ENCODE measurements at places on chromosomes 4 and X.

- H3K27me3 ChIP-seq = no peaks in the 10 kb centered on the region
- H3K4me1 ChIP-seq = no peaks in the 10 kb centered on the region
- no peaks in the 10 kb centered on the region for H3K36me3 ChIP-seq
- H3K4me3 ChIP-seq = no peak overlapping the region
- no peak for DNase-seq
Measured at GRCh38 chrX:111568354-111568753, 56.9 kb downstream of the SERTM2 start.

DNA sequence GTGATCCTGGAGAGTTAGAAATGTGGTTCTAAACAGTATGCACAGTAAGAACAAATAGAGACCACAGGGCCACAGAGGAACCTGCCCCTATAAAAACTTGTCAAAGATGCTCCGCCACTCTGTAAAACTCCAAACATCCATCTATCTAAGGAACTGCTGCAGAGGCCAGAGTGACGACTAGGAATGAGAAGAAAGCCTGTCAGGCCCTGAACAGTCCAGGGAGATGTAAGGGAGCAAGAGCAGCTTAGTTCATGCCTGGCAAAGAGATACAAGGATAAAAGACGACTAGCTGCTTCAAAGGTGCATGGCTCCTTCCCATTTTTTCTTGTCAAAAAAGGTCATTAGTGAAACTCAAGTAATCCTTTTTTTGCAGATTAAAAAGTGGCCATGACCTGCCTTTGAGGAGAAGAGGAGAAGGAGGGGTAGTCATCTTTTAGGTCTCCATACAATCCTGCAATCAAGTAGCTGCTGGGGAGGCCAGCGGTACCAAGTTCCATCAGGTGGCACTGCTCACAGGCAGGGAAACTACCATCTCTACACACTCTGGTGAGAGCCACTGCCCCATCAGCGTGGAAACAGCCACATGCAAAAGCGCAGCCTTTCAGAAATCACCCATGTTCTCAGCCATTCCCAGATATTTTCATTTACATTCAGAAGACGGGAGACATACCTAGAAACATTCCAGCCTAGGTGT lies 162.1 kb downstream of the TSPAN5 start:
- no peak overlapping the region for H3K4me3 ChIP-seq
- H3K4me1 ChIP-seq = no peaks in the 10 kb centered on the region
- H3K27me3 ChIP-seq = no peaks in the 10 kb centered on the region

- no peak overlapping the region for H3K27ac ChIP-seq
- no peak overlapping the region for H3K4me3 ChIP-seq
- DNase-seq = no peak
- no peaks in the 10 kb centered on the region for H3K36me3 ChIP-seq
Measured at GRCh38 chr4:104896660-104897645, 249.7 kb upstream of the TET2 start.

GRCh38 chrX:74614093-74614909 lies at the start of gene RLIM:
RLIM (minus strand) TSS chrX:74614624; CDS start chrX:74595977, 18,647 bp downstream.
- peak; percentile 95 for DNase-seq
- H3K4me1 ChIP-seq = no peaks in the 10 kb centered on the region
- peak within 1 kb of the TSS; percentile 67 for H3K4me3 ChIP-seq

GRCh38 chrX:10986616-10987015 lies 124.5 kb upstream of the HCCS start:
- no peaks in the 10 kb centered on the region for H3K27me3 ChIP-seq
- no peaks in the 10 kb centered on the region for H3K4me1 ChIP-seq
- no peak overlapping the region for H3K27ac ChIP-seq
- H3K4me3 ChIP-seq = no peak overlapping the region
- DNase-seq = no peak

DNA sequence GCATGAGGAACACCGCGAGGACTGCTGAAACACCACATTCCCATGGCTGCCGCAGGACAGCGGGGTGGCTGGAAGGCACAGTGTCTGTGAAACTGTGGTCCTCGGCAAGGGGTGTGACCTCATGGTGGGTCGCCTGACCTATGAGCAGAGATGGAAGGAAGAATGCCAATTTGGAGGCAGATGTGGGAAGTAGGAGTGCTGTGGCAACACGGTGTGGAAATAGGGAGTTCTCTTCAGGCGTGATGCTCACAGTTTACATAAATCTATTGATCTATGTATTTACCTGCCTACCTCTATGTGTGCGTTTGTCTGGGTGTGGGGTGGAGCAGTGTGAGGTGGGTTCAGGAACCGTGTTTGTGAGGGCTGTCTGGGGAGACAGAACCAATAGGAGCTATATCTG lies 62.3 kb upstream of the LSM6 start:
- no peaks in the 10 kb centered on the region for H3K4me1 ChIP-seq
- no peak overlapping the region for H3K4me3 ChIP-seq
- no peak for DNase-seq

DNA sequence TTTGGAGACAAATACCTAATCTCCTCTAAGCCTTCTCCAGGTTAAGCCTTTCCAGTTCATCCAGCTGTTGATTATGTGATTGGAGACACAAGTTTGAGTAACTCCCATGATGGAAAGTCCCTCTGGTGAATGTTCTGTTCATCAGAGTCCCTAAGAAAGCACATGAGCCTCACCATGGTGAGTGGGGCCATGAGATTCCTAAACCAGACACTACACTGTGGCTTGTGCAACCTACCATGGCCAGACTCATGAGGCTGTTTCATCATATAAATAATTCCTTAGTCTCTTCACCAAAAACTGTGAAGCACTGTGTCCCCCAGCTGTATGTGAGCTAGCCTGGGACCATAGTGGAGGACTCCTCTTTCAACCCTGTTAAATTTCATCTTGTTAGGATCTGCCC lies 14.4 kb downstream of the PKD2 start:
- H3K27me3 ChIP-seq = no peaks in the 10 kb centered on the region
- H3K4me3 ChIP-seq = no peak overlapping the region
- peaks cover 13% of the 10 kb centered on the region for H3K36me3 ChIP-seq
- DNase-seq = no peak

DNA sequence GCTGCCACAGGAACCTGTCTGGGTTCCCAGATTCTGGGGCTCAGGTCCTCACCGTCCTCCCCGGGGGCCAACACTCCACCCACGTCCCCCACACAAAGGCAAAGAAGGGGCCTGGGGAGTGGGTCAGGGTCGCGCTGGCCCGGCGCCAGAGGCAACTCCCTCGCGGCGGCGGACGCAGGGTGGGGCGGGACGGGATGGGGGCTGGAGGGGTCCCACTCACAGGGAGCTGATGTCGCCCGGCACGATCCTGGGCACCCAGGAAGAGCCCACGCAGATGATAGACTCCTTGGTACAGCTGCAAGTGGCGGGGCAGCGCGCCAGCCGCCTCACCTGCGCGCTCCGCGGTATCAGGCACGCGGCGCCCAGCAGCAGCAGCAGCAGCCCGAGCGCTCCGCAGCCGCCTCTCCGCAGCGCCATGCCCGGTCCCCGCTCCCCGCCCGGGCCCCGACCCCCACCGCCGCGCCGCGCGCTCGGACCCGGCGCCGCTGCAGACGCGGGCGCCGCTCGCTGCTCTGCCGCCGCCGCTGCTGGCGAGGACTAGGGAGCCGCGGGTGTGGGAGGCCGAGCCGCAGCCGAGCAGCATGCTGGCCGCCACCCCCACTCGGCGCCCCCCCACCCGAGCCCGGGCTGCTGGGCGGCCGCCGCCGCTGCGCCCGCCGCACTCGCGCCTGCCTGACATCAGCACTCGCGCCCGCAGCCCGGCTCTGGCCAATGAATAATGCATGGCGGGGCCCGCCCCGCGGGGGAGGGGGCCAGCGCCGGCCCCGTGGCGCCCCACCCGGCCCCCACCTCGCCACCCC lies at the start of gene LGI2:
LGI2 (minus strand) TSS at position 670 of the 800 bp plus-strand sequence; CDS start at position 417, 253 bp downstream.
- no peak within 1 kb of the TSS for H3K27ac ChIP-seq
- peak; percentile 70 for DNase-seq
- no peaks in the 10 kb centered on the region for H3K36me3 ChIP-seq
- H3K4me3 ChIP-seq = peak within 1 kb of the TSS; percentile 43
- H3K27me3 ChIP-seq = peaks cover 23% of the 10 kb centered on the region

DNA sequence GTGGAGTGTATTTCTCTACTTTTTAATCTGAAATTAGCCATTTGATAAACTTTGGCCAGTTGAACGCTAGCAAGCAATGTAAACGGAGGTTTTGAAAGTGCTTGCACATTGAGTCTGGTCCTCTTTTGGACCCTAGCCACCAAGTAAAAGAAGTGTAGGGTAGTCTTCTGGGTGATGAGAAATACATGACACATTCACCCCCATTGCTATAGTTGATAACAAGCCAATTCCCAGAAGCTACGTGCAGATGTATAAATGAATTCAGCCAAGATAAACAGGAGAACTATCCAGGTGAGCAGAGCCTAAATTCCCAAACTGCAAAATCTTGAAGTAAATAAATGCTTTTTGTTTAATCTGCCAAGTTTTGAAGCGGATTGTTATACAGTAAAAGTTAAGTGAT lies 965.4 kb upstream of the GRIA3 start:
- no peak for DNase-seq
- H3K4me3 ChIP-seq = no peak overlapping the region

GRCh38 chr4:88516746-88517145 lies 6.8 kb downstream of the PYURF start:
- H3K27me3 ChIP-seq = no peaks in the 10 kb centered on the region
- no peak overlapping the region for H3K4me3 ChIP-seq
- H3K27ac ChIP-seq = no peak overlapping the region
- no peak for DNase-seq
- peaks cover 5% of the 10 kb centered on the region for H3K4me1 ChIP-seq

DNA sequence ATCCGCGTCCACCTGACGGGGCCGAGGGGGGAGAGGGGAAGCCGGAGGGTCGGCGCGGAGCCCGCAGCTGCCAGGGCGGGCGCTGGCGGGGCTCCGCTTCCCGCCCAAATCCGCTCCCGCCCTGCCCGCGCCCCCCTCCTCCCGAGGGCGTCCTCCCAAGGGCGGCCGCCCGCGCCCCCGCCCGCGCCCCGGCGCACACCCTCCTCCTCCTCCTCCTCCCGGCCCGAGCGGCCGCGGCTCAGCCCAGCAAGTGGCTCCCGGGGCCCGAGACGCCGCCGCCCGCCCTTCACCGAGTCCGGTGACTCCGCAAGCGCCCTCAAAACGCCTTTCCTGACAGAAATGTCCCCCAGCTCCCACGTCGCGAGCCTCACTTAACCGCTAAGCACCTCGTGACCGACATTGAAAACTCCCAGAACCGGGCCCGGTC lies 487 bp downstream of the HMGB2 start:
- no peaks in the 10 kb centered on the region for H3K27me3 ChIP-seq
- peaks cover 21% of the 10 kb centered on the region for H3K4me1 ChIP-seq

GRCh38 chr4:47118192-47118929 lies 87.0 kb downstream of the GABRB1 start:
- H3K4me1 ChIP-seq = no peaks in the 10 kb centered on the region
- no peaks in the 10 kb centered on the region for H3K27me3 ChIP-seq
- no peak overlapping the region for H3K4me3 ChIP-seq
- DNase-seq = no peak
- no peaks in the 10 kb centered on the region for H3K36me3 ChIP-seq

- H3K36me3 ChIP-seq = no peaks in the 10 kb centered on the region
- no peaks in the 10 kb centered on the region for H3K27me3 ChIP-seq
- H3K4me1 ChIP-seq = no peaks in the 10 kb centered on the region
- no peak for DNase-seq
- H3K27ac ChIP-seq = no peak overlapping the region
Measured at GRCh38 chrX:11138498-11139390, 27.6 kb downstream of the HCCS start.

DNA sequence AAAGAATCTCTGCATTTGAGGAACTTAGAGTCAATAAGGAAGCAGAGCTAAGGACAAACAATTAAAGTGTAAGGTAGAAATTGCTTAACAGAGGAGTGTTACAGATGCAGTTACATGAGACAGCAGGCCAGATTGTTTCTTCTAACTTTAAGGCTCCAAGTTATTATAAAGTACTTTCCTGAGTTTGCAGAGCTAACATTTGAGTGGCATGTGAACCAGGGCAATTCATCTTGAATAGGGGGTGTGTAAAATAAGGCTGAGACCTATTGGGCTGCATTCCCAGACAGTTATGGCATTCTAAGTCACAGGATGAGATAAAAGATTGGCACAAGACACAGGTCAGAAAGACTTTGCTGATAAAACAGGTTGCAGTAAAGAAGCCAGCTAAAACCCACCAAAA lies 7.6 kb upstream of the LNX1 start:
- H3K36me3 ChIP-seq = no peaks in the 10 kb centered on the region
- DNase-seq = no peak
- H3K4me3 ChIP-seq = no peak overlapping the region
- H3K4me1 ChIP-seq = no peaks in the 10 kb centered on the region
- no peak overlapping the region for H3K27ac ChIP-seq
- H3K27me3 ChIP-seq = no peaks in the 10 kb centered on the region

DNA sequence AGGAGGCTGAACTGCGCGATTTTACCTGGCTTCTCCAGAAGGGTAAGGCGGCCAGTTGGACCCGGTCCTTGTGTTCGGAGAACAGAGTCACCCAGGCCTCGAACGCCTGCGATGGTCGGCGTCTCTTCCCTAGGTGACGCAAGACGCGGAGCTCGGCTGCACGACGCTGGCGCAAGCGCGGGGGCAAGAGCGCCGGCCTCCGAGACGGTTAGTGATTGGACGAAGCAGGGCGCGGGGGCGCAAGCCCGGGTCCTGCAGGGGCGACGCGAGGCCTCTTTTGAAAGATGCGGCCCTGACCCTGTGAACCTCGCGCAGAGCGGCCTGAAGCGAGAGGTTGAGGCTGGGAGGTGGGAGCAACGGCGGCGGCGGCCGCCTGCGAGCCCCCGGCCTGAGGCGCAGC lies 428 bp downstream of the ADAD1 start:
- H3K36me3 ChIP-seq = no peaks in the 10 kb centered on the region
- DNase-seq = no peak
- no peak overlapping the region for H3K27ac ChIP-seq
- no peaks in the 10 kb centered on the region for H3K27me3 ChIP-seq
- no peaks in the 10 kb centered on the region for H3K4me1 ChIP-seq

DNA sequence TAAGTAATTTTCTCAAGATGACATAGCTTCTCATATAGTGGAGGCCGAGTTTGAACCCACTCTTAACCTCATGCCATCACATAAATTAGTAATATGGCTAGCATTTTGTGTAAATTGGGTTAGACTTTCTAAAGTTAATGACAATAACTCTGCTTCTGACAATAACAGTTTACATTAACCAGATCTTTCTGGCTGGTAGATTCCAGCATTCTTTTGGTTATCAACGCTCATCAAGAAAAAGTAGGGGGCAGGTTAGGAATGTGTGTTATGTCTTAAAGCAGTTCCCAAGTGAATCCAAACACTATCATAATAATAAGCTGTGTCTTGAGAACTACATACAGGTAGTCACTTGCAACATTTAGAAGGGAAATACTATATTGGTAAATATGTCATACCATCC lies 162.5 kb downstream of the PRDM5 start:
- H3K4me3 ChIP-seq = no peak overlapping the region
- H3K27ac ChIP-seq = no peak overlapping the region
- H3K36me3 ChIP-seq = no peaks in the 10 kb centered on the region
- H3K27me3 ChIP-seq = no peaks in the 10 kb centered on the region
- DNase-seq = no peak
- no peaks in the 10 kb centered on the region for H3K4me1 ChIP-seq

Data from upper lobe of right lung (tissue), 1 donor.